NCI-H510A treated with DMSO at 0.1 percent for 48 hours (cell line): ENCODE measurements at places on chromosomes 2 and 18.
A peak's percentile ranks its signal among the peaks of the same experiment; 100 is the strongest.

GRCh38 chr2:187390891-187391290 lies 57.2 kb downstream of the CALCRL start:
- no peak for DNase-seq

- no peak for DNase-seq
These were observed 223.1 kb upstream of the SP5 start for GRCh38 chr2:170492010-170492409.

DNA sequence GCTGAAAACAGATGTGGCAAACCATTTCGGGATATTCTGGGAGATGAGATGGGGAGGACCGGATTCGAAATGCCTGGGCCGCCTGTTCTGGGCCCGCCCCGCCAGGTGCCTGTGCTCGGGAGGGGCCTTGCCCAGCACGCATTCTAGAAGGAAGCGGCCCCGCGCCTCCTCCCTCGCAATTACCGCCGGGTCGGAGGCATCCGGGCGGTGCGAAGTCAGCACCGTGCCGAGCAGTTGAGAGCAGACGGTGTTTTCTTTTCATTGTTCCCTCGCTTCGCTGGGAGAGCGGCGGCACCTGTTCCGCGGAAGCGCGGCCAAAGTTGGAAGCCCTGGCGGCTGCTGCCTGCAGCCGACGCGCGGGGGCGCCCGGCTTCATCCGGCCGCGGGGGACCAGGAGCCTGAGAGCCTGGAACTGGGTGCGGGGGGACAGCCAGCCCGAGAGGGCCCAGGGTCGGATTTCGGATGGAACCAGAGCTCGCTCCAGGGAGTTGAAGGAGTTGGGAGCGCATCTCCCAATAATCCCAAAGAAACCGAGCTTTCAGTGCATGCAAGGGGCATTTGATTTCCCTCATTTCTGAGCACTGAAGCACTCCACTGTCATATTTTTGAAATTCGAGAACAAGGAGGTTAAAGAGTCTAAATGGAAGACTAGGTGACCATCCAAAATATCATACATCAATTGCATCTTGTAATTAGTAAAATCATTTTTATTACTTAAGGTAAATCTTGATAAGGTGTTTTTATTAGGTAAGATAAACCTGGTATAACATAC lies 241.8 kb upstream of the RAB12 start:
- DNase-seq, result peak; percentile 92

DNA sequence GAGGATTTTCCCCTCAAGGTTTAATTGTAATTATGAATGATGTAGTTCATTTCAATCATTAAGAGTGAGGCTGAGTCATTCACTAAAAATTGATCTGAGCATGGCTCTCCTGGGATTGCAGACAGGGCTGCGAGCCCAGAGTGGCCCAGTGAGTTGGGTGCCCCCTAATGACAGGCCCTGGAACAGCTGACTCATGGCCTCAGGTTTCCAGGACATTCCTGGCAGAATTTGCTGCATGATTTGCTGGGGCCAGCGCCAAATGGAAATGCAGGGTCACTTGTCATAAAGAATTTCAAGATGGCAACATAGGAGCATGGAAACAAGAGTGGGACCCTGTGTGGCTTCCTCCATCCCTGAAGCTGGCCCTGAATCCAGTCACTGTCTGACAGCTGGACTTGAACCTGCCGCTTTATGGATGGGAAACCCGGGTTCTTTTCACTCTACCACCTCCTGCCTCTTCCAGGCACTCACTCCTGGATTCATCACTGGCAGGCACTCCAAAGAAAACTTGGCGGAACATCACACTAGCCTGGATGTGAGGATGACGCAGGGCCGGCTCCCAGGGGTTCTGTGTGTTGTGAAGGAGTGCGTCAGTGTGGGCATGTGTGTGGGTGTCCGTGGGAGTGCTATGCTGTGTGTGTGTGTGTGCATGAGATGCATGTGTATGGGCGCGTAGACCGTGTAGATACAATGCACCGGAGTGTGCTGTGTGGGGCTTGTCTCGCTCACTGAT lies 15.2 kb downstream of the OTOF start:
- peak; percentile 34 for DNase-seq

- DNase-seq, result no peak
These were observed 192.7 kb downstream of the DYSF start for GRCh38 chr2:71646028-71646427.

- no peak for DNase-seq
These were observed 88.0 kb upstream of the EFEMP1 start for GRCh38 chr2:56011624-56012023.

DNA sequence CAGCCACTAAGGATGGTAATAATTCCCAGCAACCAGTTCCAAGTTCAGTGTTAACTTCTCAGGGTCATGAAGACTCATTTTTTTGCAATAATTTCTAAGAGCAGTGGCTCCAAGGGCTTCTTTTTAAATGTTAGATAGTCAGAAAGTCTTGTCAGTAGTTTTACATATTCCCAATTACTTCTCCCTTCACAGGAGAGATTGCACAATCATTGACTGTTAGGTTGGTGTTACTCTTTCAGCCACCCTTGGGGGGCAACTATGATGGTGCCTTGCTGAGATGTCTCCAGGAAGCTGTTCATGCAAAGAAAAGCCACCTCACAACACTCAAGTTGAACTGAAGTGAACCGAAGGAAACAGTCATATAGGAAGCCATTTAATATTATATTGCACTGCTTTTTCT lies 127.9 kb upstream of the DOCK10 start:
- no peak for DNase-seq

GRCh38 chr2:70789304-70790135 lies 923 bp downstream of the FIGLA start:
- DNase-seq, result peak; percentile 76

DNA sequence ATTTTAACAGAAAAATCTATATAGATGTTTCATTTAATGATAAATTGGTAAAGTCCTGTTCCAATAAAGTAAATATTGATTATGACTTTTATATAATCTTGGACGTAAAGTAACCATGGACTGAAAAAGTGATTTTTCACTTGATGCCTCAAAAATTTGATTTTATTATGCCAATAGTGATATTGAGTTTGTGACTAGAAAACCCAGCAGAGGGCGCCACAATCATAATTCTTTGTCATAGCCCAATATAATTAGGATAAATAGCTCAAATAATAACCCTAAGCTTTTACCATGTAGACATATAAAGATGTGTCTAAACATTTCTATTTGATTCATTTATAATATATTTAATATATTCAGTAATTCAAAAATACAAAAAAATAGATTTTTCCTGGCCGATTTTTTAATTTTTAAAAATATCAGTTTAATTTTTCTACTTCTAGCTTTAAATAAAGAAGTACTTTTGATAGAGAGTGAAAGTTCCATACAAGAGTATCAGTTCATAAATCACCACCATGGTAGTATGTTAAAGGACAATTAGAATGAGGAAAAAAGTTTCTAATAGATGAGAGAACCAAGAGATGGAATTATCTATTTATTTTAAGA lies 30.7 kb downstream of the CAMKMT start:
- DNase-seq, result peak; percentile 53

GRCh38 chr2:64526034-64526433 lies 1.9 kb downstream of the AFTPH start:
- no peak for DNase-seq

DNA sequence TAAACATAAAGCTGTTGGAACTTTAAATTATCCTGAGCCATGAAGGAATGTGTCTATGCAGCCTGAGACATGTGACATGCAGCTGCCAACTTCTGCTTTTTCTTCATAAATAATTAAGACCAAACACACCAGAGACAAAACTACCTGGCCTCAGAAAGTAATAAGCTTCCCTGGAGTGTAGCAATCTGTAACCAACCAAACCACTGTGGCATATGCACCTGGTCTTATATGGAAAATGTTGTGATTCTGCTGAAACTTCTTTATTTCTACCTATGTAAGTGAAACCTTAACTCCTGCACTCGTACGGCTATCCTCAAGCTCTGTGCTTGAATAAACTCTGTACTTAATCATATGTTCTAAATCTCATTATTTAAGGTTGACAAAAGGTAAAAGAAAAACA lies 515.0 kb downstream of the TMEM182 start:
- DNase-seq, result no peak

DNA sequence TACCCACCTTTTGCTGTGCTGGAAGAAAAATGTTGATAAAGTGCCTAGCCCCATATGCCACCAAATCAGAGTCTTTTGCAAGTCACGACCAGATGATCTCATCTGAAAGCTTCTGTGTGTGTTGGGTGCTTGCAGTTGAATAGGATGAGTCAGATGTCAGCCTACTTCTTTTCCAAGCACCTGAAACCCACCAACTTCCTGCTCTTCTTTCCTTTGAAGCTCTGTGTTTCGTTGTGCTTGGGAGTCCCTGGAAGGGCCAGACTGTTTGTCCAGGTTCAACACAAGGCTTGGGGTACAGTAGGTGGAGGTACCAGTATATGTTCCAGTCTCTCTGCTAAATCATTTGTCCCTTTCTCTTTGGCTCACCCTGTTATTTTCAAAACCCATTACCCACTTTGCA lies 36.8 kb upstream of the LCLAT1 start:
- DNase-seq, result peak; percentile 14

- peak; percentile 97 for DNase-seq
These were observed 92.3 kb downstream of the B3GNT2 start for GRCh38 chr2:62287899-62288880.

GRCh38 chr2:164910101-164910899 lies 45.0 kb downstream of the SLC38A11 start:
- peak; percentile 63 for DNase-seq

GRCh38 chr2:110948027-110948674 lies 172.6 kb upstream of the BCL2L11 start:
- DNase-seq, result peak; percentile 29

DNA sequence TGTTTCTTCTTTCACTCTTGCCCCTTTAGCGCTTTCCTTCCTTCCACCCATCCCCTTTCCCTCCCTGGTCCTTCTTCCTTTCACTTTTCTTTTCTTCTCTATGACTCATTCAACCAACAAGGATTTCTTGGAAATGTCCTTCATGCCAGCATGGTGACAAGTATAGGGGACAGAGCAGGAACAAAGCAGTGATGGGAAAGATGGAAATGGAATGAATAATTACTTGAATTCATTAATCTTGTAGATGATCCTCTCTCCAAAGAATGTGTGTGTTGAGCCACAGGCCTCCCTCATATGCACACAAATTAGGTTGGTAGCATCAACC lies 1.5 kb downstream of the VAMP5 start:
- DNase-seq, result no peak

DNA sequence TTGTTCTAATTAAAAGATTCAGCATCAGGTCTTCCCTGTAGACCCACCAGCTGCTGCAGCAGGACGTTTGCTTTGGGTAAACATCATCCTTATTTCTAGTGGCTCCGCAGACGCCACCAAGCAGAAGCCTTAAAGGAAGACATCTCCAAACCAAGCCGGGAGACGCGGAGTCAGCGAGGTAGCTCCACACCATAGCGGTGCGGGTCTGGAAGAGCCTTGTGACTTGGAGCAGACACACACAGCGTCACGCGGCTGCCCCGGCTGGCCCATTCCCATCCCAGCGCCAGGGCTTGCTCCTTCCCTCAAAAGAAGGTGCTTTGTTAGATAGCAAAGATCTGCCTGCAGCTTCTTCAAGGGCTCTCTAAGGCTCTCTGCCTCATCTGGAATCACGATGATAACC lies 236.5 kb downstream of the GBX2 start:
- DNase-seq, result no peak

DNA sequence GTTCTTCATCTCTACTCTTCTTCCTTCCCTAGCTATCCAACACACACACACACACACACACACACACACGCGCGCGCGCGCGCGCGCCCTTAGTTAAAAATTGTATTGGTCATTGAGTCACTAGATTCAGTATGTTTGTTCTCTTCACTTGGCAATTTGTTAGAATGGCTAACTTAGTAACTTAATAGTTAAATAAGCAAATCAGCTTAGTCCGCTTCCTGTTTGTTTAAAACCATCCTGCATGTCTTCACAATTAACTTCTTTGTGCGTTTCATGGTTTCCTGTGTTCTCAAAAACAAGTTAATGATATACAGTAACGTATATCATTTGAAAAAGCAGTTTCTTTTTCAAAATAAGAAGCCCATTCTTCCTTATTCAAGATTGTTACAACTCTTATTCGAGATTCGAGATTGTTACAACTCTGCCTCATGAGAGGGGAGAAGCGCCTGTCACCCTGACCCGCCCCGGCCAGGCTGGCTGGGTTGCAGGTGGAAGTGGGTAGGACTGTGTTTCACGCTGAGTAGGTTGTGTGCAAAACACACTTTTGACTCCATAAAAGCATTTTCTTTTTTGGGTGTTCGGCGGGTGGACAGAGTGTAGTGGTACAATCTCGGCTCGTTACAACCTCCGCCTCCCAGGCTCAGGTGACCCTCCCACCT lies 9.5 kb upstream of the CNNM3 start:
- no peak for DNase-seq

DNA sequence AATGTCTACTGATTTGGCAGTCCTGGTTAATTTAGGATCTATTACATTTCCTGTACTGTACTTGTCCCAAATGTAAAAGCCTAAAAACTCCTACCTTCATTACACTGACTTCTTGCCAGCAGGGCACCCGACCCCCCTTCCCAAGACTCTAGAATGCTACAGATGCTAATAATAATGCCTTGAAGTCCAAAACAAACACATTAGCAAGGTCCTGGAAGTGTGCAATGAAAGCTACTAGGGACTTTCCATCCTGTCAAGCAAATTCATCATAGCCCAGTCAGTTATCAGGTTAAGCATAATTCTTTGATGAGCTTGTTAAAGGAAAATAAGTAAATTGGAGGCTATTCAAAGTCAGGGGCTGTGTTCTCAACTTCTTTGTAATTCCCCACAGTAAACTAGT lies 115.3 kb upstream of the RBBP8 start:
- DNase-seq, result no peak

DNA sequence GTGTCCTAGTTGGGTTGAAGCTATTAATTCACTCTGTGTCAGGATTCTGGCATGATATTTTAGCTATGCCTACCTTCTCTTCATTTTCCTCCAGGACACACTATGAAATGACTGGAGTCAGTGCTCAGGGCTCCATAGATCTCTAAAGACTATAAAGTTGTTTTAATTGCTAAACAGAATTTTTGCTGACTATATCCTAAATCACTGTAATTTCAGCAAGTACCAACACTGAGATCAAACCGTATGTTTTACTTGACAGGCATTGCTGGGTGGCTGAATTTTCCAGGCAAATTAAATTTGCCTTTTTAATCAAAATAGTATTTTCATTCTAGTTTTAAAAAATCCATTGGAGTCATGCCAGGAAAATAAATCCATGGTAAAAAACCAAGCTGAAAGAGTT lies 138.1 kb downstream of the LRP1B start:
- DNase-seq, result no peak

DNA sequence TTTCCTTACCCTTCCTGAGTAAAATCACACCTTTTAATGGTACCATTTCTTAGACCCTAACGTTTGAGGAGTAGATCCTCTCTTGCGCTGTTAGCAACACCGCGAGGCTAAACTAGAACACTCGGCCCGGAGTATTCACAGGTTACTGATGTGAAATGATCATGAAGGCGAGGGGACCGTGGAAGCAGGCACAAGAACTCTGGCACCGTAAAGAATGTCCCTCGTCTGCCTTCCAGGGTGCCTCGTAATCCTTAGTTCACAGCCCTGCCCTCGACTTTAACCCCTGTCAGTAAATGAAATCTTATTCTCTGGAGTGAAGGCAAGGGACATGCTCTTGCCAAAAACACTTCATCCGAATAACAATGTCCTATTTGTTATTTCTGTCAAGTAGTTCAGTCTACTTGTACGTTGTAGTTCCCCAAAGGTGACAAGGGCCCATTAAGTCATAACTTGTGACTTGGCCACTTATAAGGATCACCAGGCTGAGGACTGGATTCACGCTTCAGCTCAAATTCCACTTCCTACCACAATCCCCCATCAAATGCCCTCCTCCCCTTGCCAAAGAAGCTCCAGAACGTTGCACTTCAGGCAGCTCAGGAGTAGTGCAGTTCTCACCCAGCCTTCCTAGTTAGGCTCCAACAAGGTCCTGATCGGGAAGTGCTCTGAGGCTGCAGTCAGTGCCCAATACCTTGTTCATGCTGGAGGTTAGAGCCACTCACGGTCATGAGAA lies 43.3 kb upstream of the ITM2C start:
- no peak for DNase-seq
